Stimulated activated CD4-positive, alpha-beta T cell treated with anti-CD3 and anti-CD28 coated beads, Interleukin-2, amount 100 ng/mL, for 4 hours (primary cell): ENCODE measurements at places on chromosomes 7 and 10.

DNA sequence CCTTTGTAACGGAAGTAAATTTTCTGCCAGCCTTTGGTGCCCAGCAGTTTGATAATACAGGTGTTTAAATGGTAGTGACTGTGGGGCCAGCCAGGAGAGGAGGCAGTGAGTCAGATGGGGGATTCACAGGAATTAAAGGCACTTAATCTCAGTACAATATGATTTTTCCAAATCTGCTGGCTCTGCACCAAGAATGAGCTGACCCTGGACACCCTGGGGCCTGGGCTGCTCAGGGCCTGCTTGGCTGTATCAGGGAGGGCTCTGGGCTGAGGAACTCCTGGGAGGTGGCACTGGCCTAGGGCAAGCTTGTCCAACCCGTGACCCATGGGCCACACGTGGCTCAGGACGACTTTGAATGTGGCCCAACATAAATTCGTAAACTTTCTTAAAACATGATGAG lies 104.1 kb downstream of the ZMIZ1 start:
- no peak for DNase-seq

- no peak for DNase-seq
These were observed 31.6 kb upstream of the FOXK1 start for GRCh38 chr7:4650433-4651047.

GRCh38 chr10:96765406-96766240 lies 45.3 kb upstream of the PIK3AP1 start:
- peak; percentile 63 for DNase-seq

DNA sequence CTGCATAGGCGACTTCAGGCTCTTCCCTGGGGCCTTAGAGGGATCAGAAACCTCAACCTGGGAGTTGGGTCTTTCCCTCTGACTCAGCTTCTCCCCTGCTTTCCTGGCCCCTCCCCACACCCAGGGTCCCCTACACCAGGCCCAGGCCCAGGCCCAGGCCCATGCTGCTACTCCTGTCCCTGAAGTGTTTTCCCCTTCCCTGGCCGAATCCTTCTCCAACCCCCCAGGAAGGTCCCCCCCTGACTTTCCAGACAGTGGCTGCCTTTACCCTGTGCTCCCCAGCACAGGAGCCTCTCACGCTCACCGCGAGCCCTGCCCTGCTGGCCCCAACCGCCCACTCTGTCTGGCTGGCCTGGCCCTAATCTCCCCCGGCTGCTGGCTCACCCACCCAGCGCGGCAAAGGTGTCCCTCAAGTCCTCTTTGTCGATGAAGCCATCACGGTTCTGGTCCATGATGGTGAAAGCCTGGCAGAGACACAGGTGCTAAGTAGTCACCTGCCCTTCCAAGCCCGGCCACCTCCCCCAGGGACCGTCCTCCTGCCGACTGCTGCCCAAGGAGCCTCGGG lies 6.4 kb downstream of the MYL10 start:
- no peak for DNase-seq

GRCh38 chr10:266974-267425 lies 131.7 kb downstream of the ZMYND11 start:
- no peak for DNase-seq

DNA sequence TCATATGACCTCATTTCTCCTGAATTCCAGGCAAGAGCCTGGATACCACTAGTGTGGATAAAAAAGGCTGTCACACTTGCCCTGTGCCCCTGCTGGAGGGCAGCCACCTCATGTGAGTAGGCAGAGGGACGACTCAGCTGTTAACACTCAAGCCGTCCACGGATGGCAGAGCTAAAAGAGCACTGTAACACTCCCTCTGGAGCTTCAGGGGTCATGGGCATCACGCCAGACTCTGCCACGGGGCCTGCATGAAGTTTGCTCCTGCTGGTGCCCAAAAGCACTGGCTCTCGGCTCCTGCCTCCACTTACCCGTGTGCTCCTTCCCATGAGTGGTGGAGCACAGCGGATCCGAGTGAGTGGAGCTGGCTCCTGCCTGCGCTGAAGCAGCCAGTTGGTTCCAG lies 919.8 kb upstream of the C7orf33 start:
- no peak for DNase-seq
